ENCODE measurements at places on chromosomes 2 and 18.

- no peak for DNase-seq
These were observed 170.5 kb downstream of the ANKRD44 start for GRCh38 chr2:197140045-197140444.

DNA sequence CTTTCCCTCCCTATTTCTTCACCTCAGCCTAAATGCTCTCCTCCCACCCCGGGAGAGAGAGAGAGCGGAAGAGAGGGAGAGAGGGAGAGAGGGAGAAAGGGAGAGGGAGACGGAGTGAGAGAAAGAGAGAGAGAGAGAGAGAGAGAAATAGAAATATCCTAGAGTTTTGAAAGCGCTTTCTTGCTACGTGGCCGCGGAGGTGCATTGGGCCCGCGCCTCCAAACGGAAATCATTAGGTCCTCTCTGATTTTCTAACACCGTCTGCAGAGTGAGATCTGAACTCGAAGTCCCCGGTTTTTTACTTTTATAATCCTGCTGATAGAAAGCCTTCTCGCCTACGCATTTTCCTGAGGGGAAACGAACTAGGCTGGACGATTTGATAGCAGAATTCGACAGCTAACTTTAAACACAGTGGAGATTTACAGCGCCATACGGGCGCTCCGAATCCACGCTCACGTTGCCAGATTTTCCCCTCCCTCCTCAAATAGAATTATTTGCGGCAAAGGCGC, 903 bp upstream of the EVX2 start:
- DNase-seq: no peak

GRCh38 chr2:70456585-70457495, 96.8 kb downstream of the TGFA start:
- no peak for DNase-seq

GRCh38 chr18:54964741-54965140, 5.5 kb upstream of the CCDC68 start:
- no peak for DNase-seq

GRCh38 chr18:35029770-35030169, 11.4 kb upstream of the MAPRE2 start:
- DNase-seq: no peak

GRCh38 chr2:101361121-101361520, 26.2 kb downstream of the CREG2 start:
- no peak for DNase-seq

DNA sequence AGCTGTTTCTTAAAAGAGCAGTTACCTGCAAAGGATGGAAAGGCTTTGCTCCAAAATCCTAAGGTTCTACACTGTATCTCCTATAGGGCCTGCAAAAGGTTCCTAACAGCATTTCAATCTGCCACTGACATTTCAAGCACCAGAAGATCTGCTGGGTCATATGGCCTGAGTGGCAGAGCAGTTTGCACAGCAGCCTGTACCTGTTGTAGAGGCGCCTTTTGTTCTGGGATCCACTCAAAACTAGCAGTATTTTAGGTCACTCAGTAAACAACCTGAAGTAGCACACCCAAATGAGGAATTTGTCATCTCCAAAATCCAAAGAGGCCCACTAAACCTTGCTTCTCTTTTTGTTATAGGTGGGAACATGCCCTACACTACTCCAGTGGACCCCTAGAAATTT, 6.2 kb downstream of the FAM210A start:
- DNase-seq: no peak

- no peak for DNase-seq
These were observed 43.0 kb upstream of the ITSN2 start for GRCh38 chr2:24403168-24403831.

GRCh38 chr18:57640236-57640635, 18.6 kb upstream of the NARS1 start:
- DNase-seq: no peak

GRCh38 chr2:160634436-160634835, 140.8 kb upstream of the RBMS1 start:
- no peak for DNase-seq

- no peak for DNase-seq
These were observed 40.7 kb upstream of the RAB27B start for GRCh38 chr18:54787616-54788015.

DNA sequence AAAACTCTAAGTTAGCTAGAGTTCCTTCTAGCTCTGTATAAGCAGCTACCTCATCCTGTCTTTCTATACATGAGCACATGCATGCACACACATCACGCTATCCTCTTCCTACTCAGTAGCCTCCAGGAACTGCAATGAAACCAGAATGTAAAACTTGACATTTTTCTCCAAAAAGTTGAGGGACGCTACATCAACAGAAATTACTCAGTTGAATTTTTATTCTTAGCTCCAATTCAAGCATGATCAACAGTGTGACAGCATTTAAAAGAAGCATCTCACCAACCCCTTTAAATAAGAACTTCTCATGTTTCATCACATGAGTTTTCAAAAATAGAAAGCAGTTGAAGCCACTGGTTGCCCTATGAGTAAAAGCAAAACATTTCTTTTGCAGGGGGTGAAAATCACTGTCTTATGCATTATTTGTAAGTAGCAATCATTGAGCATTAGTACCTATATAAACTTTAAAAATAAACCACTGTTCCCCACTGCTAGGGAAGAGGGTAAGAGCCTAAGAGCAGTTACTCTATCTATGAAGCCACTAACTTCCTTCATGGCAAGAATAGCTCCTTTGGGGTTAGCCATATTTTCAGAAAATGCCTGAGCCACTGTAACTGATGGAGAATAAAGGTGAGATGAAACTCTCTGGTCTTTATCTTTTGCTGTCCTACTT, 77.9 kb upstream of the ARL5A start:
- no peak for DNase-seq

DNA sequence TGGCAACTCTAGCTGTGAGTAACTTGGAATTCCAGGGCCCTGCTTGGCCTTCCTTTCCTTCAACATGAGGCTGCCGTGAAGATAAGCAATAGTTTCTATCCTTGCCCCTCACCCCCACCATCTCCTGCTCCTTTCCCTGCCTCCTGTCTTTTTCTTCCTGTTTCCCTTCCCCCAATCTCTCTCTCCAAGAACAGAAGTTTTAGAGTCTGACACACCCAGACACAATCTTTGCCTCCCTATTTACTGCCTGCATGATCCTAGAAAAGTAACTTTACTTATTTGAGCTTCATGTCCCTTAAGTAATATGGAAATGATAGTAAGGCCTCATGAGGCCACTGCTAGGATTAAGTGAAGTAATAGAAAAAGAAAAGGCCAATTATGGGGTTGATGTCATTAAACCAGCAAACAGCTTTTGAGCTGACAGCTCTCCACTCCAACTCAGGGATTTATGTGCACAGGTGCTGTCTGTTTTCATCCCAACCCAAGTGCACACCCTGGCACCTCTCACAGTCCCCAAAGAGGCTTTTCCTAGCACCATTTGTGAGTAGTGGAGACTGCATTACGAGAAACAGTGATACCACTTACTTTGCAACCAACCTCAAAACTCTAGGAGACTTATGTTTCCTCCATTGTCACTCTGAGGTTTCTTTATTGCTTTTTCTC, 123.7 kb upstream of the SIX3 start:
- DNase-seq: no peak

DNA sequence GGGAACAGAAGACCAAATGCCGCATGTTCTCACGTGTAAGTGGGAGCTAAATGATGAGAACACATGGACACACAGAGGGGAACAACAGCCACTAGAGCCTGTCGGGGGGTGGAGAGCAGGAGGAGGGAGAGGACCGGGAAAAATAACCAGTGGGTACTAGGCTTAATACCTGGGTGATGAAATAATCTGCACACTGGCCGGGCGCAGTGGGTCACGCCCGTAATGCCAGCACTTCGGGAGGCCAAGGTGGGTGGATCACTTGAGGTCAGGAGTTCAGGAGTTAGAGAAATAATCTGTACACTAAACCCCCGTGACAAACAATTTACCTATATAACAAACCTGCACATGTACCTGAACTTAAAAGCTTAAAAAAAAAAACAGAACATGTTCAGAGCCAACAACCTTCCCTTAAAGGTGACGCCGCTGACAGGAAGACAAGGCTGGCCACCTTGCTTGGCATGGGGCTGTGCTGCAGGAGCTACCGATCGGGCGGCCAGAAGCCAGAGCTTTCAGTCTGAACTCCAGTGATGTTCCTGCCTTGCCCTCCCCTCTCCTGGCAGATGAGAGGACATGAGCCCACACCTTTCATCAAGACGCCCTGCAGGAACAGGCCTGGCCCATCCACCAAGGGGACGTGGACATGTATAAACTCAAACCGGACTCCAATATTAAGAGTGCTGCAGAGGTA, 11.2 kb downstream of the SLC66A2 start:
- DNase-seq: no peak

GRCh38 chr2:95670686-95671085, 78.9 kb downstream of the TRIM43 start:
- DNase-seq: no peak

GRCh38 chr2:6928452-6928851, 11.2 kb downstream of the RNF144A start:
- no peak for DNase-seq

GRCh38 chr2:100614455-100615000, 51.7 kb downstream of the PDCL3 start:
- no peak for DNase-seq

- DNase-seq: no peak
These were observed 33.9 kb upstream of the GALNT3 start for GRCh38 chr2:165827921-165828276.

DNA sequence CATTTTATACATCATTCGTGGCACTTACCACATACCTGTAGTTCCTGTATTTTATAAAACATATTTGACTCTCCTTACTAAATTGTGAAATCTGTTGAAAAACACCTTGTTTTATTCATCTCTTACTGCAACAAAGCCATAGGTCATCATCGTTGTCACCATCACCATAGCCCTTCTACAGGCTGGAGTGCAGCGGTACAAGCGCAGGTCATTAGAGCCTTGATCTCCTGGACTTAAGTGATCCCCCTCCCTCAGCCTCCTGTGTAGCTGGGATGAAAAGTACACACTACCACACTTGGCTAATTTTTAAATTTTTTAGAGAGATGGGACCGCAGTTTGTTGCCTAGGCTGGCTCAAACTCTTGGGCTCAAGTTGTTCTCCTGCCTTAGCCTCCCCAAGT, 184.2 kb downstream of the PHLPP1 start:
- DNase-seq: no peak

- DNase-seq: no peak
These were observed 34.4 kb upstream of the NT5C1B start for GRCh38 chr2:18623782-18624181.

DNA sequence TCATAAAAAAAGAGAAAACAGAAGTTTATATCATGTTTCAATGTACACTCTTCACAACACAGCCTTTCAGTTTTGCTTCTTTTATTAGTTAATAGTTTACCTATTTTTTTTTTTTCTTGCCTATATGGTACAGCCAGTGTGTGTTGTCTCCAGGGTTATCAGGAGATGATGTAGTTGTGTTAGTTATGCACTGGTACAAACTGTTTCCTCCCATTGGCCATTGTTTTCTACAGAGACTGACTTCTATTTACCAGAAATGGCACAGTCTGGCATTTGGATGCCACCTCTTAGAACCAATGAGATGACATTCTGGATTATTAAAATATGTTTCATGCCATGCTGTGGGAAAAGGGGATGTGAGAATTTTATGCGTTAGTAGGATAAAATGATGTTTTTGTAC, 339.4 kb downstream of the PLCL1 start:
- DNase-seq: no peak

DNA sequence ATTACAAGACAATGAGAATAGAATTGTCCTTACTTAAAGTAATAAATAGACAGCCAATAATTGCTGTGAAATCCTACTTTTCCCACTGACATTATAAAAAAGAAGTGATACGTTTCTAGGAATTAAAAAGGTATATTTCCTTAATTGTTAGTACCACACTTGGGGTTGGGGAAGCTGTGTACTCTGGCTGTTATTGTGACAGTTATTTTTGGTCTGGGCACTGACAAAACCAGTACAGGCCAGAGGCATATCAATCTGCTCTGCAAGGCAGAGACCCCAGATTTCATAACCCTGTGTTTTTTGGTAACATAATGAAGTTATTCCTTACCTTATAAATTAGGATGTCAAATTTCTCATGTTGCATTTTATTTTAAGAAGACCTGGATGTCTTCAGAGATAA, 66.5 kb downstream of the RAB10 start:
- DNase-seq: no peak

GRCh38 chr2:235694721-235695601, 201.1 kb downstream of the AGAP1 start:
- no peak for DNase-seq

DNA sequence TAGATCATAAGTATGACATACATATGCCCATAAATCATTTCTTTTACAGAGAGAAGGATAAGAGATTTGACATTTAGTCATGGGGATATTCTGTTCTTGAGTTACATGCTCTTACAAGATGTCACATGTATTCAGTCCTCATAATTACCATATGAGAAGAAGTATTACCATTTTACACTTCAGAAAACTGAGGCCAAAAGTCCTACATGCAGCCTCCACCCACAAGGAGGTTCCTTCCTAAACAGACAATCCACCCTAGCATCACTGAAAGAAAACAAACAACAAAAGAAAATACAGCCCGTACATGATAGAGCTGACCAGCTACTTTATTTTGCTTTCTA, 335.1 kb downstream of the SETBP1 start:
- DNase-seq: no peak

DNA sequence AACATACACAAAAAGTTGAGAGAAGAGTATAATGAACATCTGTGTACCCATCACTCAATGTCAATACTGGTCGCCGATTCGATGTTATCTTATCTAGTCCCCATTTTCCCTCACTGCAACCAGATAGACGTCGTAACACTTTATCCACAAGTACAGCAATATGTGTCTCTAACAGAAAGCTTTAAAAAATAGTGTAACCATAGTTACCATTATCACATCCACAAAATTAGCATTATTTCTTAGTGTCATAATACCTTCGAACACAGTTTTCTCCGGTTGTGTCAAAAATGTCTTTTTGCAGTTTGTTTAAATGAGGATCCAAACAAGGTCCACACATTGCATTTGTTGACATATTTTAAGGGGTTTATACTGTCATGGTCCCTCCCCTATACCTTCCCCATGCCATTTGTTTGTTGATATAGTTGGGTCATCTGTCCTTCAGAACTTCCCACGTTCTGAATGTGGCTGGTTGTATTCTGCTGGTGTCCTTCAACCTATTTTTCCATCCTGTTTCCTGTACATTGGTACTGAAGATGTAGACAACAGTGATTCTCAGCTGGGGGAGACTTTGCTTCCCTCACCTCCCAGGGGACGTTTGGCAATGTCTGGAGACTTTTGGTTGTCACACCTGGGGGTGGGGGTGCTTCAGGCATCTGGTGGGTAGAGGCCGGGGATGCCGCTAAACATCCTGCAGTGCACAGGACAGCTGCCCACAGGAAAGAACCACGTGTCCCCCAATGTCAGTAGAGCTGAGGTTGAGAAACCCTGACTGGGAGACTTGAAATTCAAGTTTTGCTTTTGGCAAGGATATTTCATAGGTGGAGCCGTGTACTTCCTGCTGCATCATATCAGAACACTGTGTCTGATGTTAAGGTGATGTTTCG, 72.7 kb upstream of the SPRED2 start:
- DNase-seq: no peak

DNA sequence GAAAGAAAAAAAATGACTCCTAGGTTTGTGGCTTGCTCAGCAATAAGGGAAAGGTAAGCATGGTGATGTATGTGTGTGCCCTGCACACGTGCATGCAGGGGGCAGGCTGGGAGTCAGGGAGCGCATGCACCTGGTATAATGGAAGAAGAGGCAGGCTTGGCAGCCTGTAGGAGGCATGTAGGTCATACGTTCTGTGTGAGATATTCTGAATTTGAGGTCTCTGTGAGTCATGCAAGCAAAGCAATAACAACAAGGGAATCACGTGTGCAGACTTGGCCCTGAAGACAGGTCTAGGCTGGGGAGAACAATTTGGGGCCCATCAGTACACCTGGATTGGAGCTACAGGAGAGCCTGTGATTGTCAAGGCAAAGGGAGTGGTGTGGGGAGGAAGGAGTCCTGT, 94.5 kb upstream of the TTC39C start:
- no peak for DNase-seq
